ENCODE measurements at places on chromosomes 2 and 18.

GRCh38 chr2:153912798-153913396, 41.2 kb downstream of the GALNT13 start:
- no peak for DNase-seq

GRCh38 chr2:7983912-7984311, 697.9 kb upstream of the ID2 start:
- DNase-seq, result no peak

DNA sequence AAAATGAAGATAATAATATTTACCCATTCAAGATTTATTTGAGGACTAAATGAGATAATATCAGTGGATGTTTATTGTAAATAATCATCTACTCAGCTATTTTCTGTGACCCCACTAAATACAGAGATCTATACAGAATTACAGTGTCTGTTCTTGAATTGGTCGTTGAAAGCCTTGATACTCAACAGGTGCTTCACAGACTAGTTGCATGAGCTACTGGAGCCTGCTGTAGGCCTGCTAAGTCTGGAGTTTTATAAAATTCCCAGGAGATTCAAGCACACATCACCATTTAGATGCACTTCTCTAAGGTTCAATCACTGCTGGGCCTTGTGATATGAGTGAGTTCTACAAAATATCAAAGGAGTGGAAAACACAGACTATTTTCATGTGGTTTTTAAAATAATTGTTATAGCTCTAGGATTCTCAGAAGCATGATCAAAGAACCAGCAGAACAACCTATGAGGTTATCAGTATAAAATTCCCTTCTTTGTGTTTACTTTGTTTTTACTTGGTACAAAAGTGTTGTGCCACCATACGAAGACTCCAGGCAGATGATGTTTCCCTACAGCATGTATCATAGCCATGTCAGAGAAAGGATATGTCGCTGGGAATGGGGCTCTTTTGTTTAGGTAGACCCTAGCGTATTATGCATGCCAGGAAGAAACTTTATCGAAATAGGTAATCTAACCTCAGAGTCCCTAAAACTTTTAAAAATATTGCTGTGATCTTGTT, 7.1 kb downstream of the SULT1C4 start:
- DNase-seq, result no peak

DNA sequence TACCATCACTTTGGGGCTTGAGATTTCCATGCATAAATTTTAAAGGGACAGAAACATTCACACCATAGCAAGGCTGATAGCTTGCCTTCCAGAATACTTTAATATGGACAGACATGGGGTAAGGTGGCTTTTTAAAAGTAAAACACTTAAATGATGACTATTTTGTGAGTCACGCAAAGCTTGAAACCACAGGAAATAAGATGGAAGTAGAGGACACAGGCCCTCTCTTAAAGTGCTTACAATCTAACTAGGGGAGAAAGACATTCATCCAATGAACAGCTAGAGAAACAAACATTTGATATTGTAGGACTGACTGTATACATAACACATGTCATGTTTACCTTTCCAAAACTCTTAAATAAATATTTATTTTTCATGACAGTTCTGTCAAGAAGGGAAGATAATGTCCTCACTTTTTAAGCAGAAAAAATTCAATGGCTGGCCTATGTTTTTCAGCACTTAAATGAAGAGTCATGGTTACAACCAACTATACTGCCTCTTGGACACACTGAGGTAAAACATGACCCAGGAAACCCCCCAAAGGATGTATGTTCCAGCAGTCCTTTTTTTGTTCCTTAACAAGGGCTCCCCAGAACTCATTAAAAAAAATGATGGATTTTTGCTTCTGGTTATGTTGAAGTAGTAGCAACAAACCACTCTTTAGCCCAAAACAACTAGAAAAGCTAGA, 120.0 kb upstream of the RBMS1 start:
- DNase-seq, result no peak

DNA sequence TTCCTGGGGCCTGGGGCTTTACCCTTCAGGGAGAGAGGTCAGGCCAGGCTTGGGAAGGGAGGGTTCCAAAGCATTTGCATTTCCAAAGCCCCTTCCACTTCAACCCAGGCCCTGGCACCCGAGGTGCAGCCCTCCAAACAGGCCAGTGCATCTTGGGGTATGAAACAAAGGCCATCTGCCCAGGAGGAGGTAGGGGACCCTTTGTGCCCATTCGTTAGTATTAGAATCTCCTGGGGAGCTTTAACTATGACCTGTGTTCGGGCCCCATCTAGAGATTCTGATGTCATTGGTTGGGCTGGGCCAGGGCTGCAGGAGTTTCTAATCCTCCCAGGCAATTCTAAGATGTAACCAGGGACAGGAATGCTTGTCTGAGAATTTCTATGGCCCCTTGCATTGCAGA, 73.6 kb downstream of the CIB4 start:
- no peak for DNase-seq

DNA sequence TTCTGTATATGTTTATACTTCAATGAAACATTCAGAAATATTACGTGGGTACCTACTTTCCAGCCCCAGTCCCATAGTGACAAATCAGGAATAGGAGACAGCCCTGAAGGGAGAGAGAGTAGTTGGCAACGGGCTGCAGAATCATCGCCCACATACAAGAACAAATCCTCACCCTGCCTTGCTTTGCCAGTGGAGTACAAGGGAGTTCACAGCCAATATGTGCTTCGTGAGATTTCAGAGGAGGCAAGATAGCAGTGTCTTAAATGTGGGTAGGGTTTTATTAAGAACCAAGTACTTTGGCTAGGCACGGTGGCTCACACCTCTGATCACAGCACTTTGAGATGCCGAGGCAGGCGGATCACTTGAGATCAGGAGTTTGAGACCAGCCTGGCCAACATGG, 40.3 kb upstream of the PKDCC start:
- no peak for DNase-seq

DNA sequence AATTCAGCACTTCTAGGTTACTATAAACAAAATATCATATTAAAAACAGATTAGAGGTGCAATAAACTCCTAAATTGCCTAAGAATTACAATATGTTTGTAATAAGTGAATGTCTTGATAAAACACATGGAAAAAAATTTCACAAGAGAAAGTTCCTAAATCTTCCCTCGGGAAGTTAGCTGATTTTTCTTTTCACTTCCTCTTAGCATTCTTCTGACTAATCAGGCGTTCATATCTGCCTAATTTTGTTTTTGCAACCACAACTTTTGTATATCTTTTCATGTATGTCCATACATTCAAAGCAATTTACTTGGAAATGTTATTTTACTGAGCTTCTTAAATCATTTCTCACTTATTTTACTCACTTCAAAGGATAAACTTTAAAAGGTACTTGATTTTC, 88.5 kb downstream of the RTTN start:
- no peak for DNase-seq

DNA sequence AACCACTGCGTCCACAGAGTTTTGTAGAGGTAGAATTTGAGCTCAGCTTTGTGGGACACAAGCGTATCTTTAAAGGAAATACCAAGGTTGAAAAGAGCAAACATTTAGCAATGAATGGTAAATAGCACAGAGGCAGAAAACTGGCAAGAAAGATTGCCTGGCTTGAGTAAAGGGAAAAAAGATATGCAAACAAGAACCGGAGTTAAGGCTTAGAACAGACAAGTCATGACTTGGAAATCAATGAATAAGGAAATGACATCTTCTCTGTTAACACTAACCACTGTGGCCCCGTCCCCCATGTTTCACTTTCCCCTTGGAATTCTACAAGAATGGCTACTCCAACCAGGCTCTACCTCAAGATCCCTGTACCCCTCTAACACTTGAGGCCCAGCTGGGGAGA, 3.8 kb downstream of the STAM2 start:
- no peak for DNase-seq

GRCh38 chr18:57542126-57542525, 44.4 kb downstream of the FECH start:
- DNase-seq, result no peak

- no peak for DNase-seq
Observed at GRCh38 chr18:54330768-54331548, 26.7 kb downstream of the STARD6 start.

DNA sequence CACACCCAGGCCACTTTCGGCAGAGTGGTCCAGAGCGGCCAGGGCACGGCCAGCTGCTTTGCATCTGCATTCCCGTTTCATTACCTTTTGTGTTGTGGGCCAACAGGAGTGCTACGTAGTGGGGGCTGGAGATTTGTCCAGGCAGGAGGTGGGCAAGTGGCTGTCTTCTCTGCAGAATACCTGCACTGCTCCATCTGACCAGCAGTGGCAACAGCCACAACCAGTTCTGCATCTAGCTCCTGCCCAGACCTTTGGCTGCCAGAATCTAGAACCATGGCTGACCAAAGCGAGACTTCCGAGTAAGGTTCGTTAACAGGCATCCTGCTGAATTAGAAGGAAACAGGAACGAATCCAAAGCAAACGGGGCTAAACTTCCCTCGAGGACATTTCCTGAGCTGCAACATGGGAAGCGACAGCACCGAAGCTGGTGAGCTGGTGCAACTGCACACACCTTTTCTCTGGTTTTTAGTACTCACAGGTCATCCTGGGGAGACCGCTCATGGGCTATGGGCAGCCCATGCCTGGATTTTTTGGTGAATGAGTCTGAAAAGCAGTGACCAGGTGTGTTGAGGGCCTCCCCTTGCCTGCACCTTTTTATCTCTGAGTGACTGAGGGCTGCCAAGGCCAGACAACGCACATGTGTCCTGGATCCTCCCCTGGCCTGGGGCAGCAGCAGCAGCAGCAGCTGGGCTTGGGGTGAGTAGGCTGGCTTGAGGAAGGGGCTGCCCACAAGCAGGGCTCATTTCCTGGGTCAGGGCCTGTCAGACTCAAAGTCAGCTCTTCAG, 10.5 kb downstream of the GDF7 start:
- DNase-seq, result no peak

- no peak for DNase-seq
Observed at GRCh38 chr2:19857806-19858205, 44.0 kb downstream of the TTC32 start.

GRCh38 chr18:43013486-43013885, 102.0 kb downstream of the RIT2 start:
- DNase-seq, result no peak

GRCh38 chr18:57793302-57793986, 9.7 kb downstream of the ATP8B1 start:
- DNase-seq, result no peak

GRCh38 chr2:207655000-207655399, 29.8 kb upstream of the METTL21A start:
- DNase-seq, result no peak

DNA sequence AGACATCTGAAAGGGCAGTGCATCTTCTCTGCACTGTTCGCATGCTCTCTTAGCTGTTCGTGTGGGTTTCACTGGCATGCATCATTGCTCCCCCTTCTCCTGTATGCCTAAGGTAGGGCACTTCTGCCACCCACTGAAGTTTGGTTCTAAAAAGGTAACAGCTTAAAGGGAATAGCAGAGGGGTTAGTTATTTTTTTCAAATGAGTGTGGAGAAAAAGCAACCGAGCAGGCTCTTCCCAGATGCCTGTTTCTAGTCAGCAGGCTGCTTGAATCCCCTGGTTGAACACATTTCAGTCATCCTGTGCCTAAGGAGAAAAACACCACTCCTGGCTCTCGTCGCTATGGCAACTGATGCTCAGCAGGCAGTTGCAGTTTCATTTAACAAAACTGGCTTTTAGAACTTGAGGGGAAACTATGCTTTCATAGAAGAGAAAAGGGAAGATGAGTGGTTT, 69.8 kb upstream of the GALNT3 start:
- no peak for DNase-seq

DNA sequence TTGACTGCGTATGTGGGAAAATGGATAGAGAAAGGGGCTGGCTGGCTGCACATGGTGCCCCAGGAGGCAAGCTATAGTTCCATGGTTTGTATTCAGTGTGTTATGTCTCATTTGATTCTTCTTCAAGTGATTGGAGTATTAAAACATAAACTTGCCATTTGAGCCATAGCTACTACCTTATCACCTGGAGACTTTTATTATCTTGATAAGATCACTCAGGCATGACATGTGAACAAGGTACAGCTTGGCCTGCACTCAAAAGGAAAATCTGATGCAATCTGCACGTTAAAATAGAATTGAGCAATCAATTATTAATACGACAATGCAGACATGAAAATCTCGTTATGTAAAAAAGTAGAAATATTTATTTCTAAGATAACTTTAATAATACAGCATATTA, 116.9 kb downstream of the RND3 start:
- no peak for DNase-seq

GRCh38 chr2:216519154-216519762, 20.6 kb downstream of the RPL37A start:
- DNase-seq, result peak; percentile 58

DNA sequence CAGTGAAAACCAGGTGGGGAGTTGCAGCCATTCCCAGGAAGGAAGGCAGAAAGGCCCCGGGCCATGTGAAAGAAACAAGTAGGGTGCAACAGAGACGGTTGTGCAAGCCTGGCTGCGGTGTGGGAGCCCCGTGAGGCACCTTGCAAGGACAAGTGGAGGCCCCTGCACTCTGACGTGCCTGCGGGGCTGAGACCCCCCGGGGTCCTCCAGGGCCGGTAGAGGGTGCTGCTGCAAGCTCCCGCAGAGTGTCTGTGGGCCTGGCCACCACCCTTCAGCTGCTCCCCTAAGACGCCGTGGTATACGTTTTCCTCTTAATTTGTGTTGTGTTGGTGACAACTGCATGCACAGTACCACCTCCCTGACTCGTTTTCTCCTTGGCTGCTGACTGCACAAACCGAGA, 27.4 kb upstream of the MC5R start:
- no peak for DNase-seq

DNA sequence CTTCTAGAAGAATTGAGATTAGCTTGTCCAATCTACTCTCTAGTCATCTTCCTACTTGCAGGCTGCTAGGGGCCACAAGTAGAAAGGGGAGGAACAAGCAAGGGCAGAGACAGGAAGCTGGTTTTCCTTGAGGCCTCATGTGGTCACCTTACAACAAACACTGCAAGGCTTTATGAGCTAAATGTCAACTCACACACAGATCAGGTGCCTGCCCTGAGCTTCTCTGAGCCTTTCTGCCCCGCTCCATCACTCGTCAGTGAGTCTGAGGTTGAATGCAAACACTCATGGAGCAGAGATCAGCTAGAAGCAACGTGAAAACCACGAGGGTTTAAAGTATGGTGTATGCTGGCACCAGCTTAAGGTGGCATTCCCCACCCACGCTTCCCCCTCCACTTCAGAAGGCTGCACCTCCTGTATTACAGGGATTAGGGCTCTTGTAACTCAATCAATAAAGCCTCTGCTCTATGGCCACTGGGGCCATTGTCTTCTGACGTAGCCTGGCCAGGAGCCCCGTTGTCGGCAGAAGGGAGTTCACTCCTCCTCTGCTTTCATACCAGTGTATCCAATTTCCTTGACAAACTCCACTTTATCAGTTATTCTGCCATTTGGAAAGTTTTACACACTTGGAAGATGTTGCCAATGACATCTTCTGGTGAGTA, 5.4 kb upstream of the CRYGC start:
- DNase-seq, result no peak

DNA sequence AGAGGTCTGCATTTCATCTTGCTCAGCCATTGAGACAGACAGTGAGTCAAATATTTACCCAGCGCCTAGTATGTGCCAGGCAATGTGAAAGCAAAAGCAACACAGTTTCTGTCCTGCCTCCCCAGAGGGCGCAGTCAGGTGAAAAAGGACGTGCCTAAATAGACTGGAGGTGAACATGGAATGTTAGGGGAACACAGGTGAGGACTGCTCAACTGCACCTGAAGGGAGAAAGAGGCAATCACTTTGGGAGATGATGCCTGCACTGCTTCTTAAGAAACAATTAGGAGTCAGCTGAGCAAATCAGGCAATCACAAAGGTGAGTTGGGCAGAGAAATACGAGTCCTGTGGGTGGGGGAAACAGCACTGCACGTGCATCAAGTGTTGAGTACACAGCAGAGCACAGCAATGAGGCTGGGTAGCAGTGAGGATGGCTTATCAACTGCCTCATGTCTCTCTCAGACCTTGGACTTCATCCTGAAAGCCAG, 218.3 kb upstream of the SMAD7 start:
- DNase-seq, result peak; percentile 55

GRCh38 chr18:59957957-59958356, 58.2 kb downstream of the PMAIP1 start:
- DNase-seq, result peak; percentile 89
